ENCODE measurements at places on chromosomes 7 and 10. TPM values are rescaled to one million over a fixed set of nuclear protein-coding genes. Genes with fewer than 3 reads are reported as not detected.
A peak's percentile ranks its signal among the peaks of the same experiment; 100 is the strongest.

The ETV1 gene
- 17.7 TPM for total RNA-seq

The CYP2C19 gene
- total RNA-seq, result not detected

The IL6 gene
- total RNA-seq, result 30.2 TPM

The GFRA1 gene
- 8.4 TPM for total RNA-seq

The CEP55 gene
- 53.6 TPM for total RNA-seq

The SLC29A4 gene
- total RNA-seq, result 2.1 TPM

The FGL2 gene
- not detected for total RNA-seq

The PRSS1 gene
- not detected for total RNA-seq

The PLAC9 gene
- 5.9 TPM for total RNA-seq

The CLCN1 gene
- not detected for total RNA-seq

GRCh38 chr7:86320889-86321288 lies 322.8 kb upstream of the GRM3 start:
- H3K4me3 ChIP-seq, result no peak overlapping the region
- no peak overlapping the region for H3K27ac ChIP-seq
- no peaks in the 10 kb centered on the region for H3K36me3 ChIP-seq

DNA sequence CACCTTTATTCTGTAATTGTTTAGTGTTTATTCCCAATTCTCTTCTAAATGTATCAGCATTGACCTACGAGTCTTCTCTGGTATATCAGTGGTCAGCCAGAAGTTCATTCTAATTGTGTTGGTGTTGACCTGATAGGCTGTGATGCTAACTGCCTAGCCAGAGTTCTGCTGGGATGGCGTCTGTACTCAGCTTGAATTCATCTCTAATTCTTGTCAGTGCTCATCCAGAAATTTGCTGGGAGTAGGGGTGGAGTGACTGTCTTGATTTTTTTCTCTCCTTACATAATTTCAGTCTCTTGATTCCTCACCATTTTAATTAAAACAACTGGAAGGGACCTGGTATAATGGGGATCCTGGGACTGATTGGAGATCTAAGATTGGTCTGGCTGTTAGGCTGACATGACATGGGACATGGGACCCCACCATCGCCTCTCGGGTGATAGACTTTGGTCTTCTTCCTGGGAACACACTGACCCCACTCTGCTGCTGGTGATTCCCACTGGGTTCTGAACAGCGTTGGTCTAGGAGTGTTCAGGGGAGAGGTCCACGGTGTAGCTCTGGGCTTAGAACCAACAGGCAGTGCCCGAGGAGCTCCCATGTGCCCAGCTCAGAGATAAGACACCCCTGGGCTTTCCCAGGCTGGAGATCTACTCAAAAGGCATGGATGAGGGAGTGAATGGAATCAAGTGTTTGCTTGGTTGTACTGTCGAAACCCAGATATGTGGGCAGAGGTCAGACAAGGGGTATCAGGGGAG lies 3.8 kb downstream of the NEURL1 start:
- no peaks in the 10 kb centered on the region for H3K36me3 ChIP-seq
- DNase-seq, result no peak
- H3K27ac ChIP-seq, result no peak overlapping the region

- DNase-seq, result peak; percentile 49
- peak overlapping the region; percentile 56 for H3K27ac ChIP-seq
- H3K36me3 ChIP-seq, result no peaks in the 10 kb centered on the region
- no peak overlapping the region for H3K4me3 ChIP-seq
- no peaks in the 10 kb centered on the region for H3K27me3 ChIP-seq
Measured at GRCh38 chr10:110311357-110311949, 6.7 kb upstream of the SMNDC1 start.

GRCh38 chr7:133789974-133790373 lies 337.2 kb upstream of the LRGUK start:
- no peaks in the 10 kb centered on the region for H3K36me3 ChIP-seq
- no peak overlapping the region for H3K27ac ChIP-seq
- H3K4me3 ChIP-seq, result no peak overlapping the region
- no peaks in the 10 kb centered on the region for H3K27me3 ChIP-seq

GRCh38 chr10:13794992-13795612 lies 208.3 kb downstream of the PRPF18 start:
- H3K27me3 ChIP-seq, result peaks cover 2% of the 10 kb centered on the region
- H3K27ac ChIP-seq, result no peak overlapping the region
- no peak overlapping the region for H3K4me3 ChIP-seq
- H3K4me1 ChIP-seq, result peaks cover 20% of the 10 kb centered on the region

DNA sequence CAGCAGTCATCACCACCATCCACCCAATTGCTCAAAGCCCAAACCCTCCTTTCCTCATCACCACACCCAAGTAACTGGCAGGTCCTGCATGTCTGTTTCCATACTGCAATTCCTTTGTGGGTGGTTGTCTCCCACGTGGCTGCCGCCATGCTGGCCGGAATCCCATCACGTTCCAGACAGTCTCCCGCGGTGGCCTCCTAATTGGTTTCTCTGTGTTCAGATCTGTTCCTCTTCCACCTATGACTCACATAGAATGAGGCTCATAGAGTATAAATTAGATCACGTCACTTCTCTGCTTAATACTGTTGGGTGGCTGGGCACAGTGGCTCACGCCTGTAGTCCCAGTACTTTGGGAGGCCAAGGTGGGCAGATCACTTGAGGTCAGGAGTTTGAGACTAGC lies 813.0 kb downstream of the TYW1 start:
- no peaks in the 10 kb centered on the region for H3K4me1 ChIP-seq
- H3K27ac ChIP-seq, result no peak overlapping the region
- H3K36me3 ChIP-seq, result peaks cover 6% of the 10 kb centered on the region
- H3K27me3 ChIP-seq, result no peaks in the 10 kb centered on the region
- DNase-seq, result no peak

DNA sequence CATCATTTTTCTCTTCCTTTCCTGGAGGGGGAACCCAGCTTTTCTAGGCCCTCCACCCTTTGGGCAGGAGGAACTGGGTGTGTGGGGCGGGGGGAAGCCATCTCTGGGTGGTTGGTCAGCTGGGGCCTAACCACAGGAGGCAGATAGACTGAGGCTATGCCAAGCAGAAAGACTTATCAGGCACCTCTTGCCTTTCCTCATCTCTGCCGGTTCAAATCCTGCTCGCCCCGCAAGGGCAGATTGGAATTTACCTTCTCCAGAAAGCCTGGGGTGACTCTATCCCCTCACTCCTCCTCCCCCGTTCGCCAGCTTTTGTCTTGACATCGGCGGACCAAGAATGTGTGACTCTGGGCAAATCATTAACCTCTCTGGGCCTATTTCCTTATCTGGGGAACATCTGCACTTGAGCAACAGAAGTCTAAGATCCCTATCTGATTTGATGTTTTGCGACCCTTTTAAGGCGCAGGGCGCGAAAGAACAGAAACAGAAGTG lies 584 bp upstream of the GARS1 start:
- H3K4me1 ChIP-seq, result peaks cover 63% of the 10 kb centered on the region
- H3K27ac ChIP-seq, result peak overlapping the region; percentile 99
- H3K27me3 ChIP-seq, result peaks cover 4% of the 10 kb centered on the region
- DNase-seq, result peak; percentile 4
- H3K36me3 ChIP-seq, result peaks cover 40% of the 10 kb centered on the region

GRCh38 chr10:58282615-58283014 lies 13.7 kb downstream of the CISD1 start:
- H3K27me3 ChIP-seq, result no peaks in the 10 kb centered on the region
- peaks cover 21% of the 10 kb centered on the region for H3K36me3 ChIP-seq
- DNase-seq, result no peak
- H3K27ac ChIP-seq, result no peak overlapping the region
- H3K4me1 ChIP-seq, result peaks cover 48% of the 10 kb centered on the region
- H3K4me3 ChIP-seq, result no peak overlapping the region

GRCh38 chr10:119348516-119349240 lies 141.3 kb downstream of the GRK5 start:
- H3K27ac ChIP-seq, result no peak overlapping the region
- peaks cover 5% of the 10 kb centered on the region for H3K4me1 ChIP-seq
- H3K36me3 ChIP-seq, result peaks cover 29% of the 10 kb centered on the region
- H3K4me3 ChIP-seq, result no peak overlapping the region
- H3K27me3 ChIP-seq, result peaks cover 5% of the 10 kb centered on the region

GRCh38 chr10:113907166-113907565 lies 52.7 kb downstream of the NHLRC2 start:
- H3K4me3 ChIP-seq, result no peak overlapping the region
- H3K4me1 ChIP-seq, result no peaks in the 10 kb centered on the region
- peaks cover 3% of the 10 kb centered on the region for H3K27me3 ChIP-seq
- peaks cover 23% of the 10 kb centered on the region for H3K36me3 ChIP-seq

- H3K27ac ChIP-seq, result no peak overlapping the region
- H3K27me3 ChIP-seq, result no peaks in the 10 kb centered on the region
- H3K4me1 ChIP-seq, result no peaks in the 10 kb centered on the region
- H3K36me3 ChIP-seq, result peaks cover 5% of the 10 kb centered on the region
- DNase-seq, result no peak
Measured at GRCh38 chr10:2592360-2593160, 474.8 kb upstream of the PFKP start.

- peaks cover 91% of the 10 kb centered on the region for H3K4me1 ChIP-seq
- peak overlapping the region; percentile 78 for H3K4me3 ChIP-seq
- peak overlapping the region; percentile 91 for H3K27ac ChIP-seq
- DNase-seq, result peak; percentile 41
Measured at GRCh38 chr7:24825931-24826661, 68.8 kb upstream of the GSDME start.

DNA sequence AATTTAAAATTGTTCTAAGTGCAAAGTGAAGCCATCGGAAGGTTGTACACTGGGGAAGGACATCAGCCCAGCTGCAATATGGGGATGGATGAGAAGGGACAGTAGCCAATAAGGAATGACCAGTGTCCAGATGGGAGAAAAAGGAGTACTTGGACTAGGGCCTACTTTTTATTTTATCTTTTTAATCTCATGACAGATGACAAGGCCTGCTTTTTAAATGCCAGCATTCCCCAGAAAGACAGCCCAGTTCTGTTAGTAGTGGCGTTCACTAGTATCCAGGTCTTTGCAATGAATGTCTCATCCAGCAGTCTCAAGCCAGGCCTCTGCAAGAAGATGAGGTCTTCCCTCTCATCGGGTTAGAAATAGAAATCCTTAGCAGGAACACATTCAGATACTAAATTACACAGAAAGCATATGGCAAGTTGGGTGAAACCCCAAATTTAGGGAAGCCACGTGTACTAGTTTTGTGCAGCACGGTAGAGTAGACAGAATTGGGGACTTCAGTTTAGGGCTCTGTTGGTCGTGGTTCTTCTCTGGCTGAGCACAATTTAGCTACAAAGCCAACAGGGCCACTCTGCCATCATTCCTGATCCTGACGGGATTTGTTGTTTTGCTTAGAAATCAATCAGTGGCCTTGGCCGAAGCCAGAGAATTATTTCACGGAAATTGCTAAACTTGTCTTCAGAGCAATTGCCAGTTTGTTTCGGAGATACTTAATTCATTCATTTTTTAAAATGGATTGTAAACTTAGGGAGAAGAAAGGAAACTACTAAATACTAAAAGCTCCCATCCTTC lies 227.8 kb downstream of the ARHGAP21 start:
- H3K4me1 ChIP-seq, result no peaks in the 10 kb centered on the region
- no peak overlapping the region for H3K4me3 ChIP-seq
- peaks cover 5% of the 10 kb centered on the region for H3K27me3 ChIP-seq

- no peak overlapping the region for H3K4me3 ChIP-seq
- H3K36me3 ChIP-seq, result no peaks in the 10 kb centered on the region
- peak; percentile 38 for DNase-seq
- H3K27me3 ChIP-seq, result no peaks in the 10 kb centered on the region
Measured at GRCh38 chr7:28630350-28630749, 218.0 kb downstream of the CREB5 start.

GRCh38 chr10:1256432-1256725 lies 200.2 kb downstream of the WDR37 start:
- peaks cover 5% of the 10 kb centered on the region for H3K36me3 ChIP-seq
- H3K27ac ChIP-seq, result no peak overlapping the region
- H3K27me3 ChIP-seq, result peaks cover 5% of the 10 kb centered on the region
- no peak for DNase-seq

GRCh38 chr7:146115851-146116520 lies 615 bp upstream of the CNTNAP2 start:
- no peaks in the 10 kb centered on the region for H3K27me3 ChIP-seq
- DNase-seq, result no peak
- H3K27ac ChIP-seq, result no peak overlapping the region
- no peak overlapping the region for H3K4me3 ChIP-seq

DNA sequence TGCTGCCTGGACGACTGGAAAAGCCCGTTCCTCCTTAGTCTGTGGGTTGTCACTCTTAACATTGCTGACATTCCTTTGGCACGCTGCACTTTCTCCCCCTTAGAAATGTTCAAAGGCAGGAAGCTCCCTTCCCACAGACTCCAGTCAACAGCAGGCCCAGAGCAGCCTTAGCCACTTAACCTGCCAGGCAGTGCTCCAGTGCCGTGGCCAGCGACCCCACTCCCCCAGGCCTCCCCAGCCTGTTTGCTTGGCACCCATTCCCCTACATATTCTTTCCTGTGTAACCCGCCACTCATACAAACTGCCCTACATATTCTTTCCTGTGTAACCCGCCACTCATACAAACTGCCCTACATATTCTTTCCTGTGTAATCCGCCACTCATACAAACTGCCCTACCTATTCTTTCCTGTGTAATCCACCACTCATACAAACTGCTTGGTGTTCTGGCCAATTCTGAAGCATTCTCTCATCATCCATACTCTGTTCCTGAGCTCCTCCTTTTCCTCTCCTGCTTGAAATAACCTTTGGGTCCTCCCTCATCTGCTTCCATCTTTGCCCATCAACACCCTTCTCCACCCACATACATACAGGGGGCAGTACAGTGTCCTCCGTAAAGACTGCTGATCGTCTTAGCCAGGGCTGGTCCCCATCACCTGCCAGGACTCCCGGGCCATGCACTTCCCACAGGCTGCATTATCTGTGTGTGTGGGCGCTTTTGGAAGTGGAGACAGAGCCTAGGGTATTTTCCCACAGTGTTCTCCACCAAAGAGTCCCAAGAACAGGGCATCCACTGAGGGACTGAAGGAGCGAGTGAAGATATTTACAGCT lies 57.3 kb downstream of the ADARB2 start:
- DNase-seq, result no peak
- no peaks in the 10 kb centered on the region for H3K4me1 ChIP-seq
- no peak overlapping the region for H3K27ac ChIP-seq
- H3K36me3 ChIP-seq, result 0 out of 2 replicates have a peak, but pooled peaks cover 5% of the 10 kb centered on the region
